NCI-H2227 treated with DMSO at 0.1 percent for 48 hours (cell line): ENCODE measurements at places on chromosomes 12 and 14.

- no peak for DNase-seq
Measured at GRCh38 chr12:111749391-111749790, 17.3 kb upstream of the ALDH2 start.

GRCh38 chr12:119589097-119589496 lies 4.5 kb upstream of the TMEM233 start:
- no peak for DNase-seq

DNA sequence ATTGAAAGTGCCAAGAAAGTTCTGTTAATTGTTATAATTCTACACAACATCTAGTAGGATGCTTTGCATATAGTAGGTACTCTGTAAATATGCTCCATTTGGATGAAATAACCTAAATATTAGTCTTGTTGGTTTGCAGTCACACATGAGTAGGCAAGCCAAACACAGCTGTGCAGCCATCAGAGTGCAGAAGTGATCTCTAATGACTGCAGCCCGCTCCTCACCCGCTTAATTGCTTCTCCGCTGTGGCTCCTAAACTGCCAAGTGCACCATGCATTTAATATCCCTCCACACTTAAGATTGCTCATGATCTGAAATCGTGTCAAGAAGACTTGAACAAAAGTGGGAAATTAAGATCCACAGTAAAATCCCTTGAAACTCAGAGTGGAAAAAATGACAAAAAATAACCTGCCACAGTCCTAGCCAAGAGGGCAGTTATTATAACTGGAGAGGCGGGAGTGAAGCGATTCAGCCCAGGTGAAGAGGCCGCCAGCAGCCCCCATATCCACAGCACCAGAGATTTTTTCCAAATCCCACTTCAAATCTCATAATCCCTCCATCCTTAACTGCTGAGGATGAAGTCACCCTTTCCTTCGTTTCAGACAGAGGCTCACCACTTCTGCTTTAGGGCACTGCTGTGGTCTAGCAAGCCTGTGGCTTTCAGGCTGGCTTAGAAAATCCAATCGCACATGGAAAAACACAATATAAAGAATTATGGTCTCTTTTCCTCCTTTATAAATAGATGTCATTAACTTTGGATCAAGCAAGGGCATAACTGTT lies 69.5 kb downstream of the TMEM30B start:
- no peak for DNase-seq

DNA sequence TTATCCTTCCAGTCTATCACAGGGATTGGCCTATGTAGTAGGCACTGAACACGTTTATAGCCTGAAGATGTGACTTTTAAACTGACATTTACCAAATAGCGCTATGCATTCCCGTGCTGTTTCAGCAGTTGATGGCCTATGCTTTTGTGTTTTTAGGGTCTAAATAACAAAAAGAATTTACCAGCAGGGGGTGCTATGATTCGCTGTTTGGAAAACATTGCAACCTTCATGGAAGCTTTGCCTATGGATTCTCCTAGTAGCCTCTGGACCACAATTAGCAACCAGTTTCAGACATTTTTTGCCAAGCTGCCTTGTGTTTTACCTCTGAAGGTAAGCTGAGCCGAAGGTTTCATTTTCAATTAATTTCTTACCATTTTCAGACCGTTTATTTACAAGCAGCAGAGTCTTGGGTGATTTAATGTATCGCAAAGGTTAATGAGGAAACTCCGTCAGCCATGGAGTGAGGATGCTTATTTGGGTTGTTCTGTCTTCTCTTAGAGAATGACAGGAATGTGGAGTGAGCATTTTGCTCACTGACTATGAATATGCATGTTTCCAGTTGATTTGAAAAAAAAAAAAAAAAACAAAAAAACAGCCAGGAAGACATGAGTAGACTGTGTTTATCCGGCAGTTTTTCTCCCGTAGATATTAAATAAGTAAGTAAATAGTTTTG lies 133.1 kb downstream of the PRIMA1 start:
- DNase-seq: peak; percentile 74

GRCh38 chr14:20791187-20791586 lies 10.1 kb downstream of the RNASE6 start:
- no peak for DNase-seq

DNA sequence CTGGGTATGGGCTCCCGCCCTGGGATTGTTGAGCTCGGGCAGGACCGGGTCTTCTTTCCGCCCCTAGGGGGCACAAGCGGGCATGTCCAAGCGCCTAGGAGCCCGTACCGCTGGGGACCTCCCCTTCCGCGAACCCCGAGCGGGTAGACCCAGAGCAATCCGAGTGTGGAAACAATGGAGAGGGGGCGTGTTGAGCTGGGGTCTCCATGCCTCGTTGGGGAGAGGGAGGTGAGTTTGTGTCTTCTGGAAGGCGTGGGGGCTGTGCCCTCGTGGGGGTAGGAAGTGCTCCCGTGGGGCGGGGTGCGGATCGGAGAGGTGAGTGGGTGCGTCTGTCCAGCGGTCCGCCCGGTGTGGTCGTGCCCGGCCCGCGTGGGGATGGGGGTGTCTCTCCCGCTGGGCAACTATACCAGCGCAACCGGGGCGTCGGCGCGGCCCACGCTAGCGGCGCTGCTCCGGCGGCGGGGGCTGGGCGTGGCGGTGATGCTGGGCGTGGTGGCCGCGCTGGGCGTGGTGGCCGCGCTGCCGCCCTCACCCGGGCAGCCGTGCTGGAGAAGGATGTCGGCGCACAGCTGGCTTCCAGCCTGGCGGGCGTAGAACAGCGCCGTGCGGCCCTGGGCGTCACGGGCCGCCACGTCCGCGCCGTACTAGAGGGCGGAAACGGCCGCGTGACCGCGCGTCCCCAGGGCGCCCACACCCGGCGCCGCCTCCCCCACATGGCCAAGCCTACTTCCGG lies 12.2 kb downstream of the AGAP2 start:
- DNase-seq: no peak

DNA sequence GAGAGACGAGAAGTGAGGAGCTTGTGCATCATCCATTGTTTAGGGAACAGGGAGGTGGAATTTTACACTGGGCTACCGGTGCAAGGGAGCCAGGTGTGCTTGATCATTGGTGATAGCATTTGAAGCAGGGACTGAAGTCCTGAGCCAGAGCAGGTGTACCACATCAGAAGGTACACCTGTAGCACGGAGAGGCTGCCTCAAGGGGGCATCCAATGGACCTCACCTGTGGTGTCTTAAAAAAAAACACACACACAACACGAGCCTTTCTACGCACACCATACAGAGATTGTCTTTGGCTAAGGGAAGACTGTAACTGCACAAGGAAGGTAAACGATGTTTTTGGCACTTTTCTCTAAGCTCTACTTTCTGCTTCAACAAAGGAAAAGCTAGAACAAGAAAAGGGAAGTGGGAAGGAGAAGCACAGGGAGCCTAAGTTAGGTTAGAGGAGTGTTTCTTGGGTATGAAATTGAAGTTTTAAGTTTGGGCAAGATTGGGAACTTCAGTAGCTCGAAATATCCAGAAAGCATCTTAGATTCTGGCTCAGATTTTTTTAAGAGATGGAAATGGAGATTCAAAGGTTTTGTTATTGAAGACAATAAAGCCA lies 334.3 kb upstream of the FBXO33 start:
- no peak for DNase-seq
